ENCODE measurements at places on chromosomes 16 and 17.

- DNase-seq = no peak
Measured at GRCh38 chr16:1380195-1380594, 28.5 kb downstream of the GNPTG start.

- no peak for DNase-seq
Measured at GRCh38 chr16:68503334-68503733, 35.8 kb upstream of the ZFP90 start.

DNA sequence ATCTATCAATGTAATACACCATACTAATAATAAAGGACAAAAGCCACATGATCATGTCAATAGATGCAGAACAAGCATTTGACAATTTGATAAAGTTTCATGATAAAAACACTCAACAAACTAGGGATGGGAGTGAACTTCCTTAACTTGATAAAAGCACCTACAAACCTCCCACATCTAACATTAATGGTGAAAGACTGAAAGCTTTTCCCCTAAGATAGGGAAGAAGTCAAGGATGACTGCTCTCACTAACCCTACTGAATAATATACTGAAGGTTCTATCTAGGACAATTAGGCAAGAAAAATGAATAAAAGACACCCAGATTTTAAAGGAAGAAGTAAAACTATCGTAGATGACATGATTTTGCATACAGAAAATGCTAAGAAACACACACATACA, 10.4 kb upstream of the DYNLL2 start:
- no peak for DNase-seq

GRCh38 chr17:80666867-80667266, 122.2 kb downstream of the RPTOR start:
- no peak for DNase-seq

GRCh38 chr17:5485270-5486205, at the start of gene DERL2:
Gene DERL2, minus strand, starts transcription at chr17:5486178. Its CDS starts 17 bp downstream, at chr17:5486161.
- DNase-seq = no peak

GRCh38 chr17:28707339-28707720, 4.4 kb downstream of the PROCA1 start:
- no peak for DNase-seq

DNA sequence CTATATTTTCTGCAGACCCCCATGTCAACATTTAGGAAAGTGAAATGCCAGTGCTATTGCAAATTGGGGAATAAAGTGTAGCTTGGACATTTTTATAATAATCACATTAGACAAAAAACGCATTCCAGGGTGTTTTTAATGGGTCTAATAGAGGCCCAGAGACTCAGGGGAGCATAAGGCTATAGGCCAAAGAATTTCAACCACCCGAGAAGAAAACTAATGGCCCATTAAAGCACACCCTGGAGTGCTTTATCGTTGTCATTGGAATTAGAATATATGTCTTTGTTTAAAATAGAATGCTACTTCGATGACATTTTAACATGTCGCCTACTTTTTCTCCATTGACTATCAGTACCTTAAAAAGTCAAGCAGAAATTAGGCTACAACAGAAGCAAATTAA, 414.1 kb upstream of the CDH8 start:
- DNase-seq = no peak

- DNase-seq = no peak
Measured at GRCh38 chr17:31583772-31584356, 192.4 kb downstream of the RAB11FIP4 start.
